ENCODE measurements at places on chromosomes 5 and 9. TPM values are rescaled to one million over a fixed set of nuclear protein-coding genes. Genes with fewer than 3 reads are reported as not detected.

- no peak for DNase-seq
Observed at GRCh38 chr5:147901599-147902039, 4.7 kb downstream of the C5orf46 start.

DNA sequence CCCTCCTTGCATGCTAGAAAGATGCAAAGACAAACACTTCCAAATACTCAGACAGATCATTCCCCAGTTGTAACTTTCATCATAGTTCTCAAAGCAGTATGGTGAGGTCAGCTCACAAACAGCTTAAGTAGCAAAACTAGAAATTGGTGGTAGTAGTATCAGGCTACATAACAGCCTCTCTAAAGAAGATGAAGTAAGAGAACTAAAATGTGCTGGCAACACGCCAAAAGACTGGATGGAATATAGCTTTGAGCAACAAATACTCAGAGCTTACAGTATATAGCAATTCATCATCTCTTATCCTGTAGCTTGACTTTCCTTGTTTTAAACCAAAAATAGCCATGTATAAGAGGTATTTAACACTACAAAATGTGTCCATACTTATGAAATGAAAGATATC lies 7.5 kb downstream of the PFDN1 start:
- DNase-seq: peak; percentile 74

DNA sequence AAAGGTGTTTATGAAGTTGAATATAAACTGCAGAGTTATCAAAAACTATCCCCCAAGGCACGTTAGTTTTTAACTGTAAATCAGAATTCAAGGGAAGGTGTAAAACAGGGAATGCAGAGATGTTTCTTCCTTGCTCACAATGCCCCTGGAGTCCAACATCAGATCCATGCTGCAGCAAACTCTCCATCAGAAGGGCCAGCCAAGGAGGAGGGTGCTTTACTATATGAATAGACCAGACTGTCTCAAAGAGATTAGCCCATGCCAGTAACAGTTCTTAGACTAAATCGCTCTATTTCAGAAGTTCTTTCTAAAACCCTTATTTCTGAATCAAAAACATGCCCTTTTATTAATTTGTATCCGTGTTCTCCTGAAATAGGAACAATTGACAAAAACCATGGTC lies 362.8 kb upstream of the RPS23 start:
- DNase-seq: no peak

- no peak for DNase-seq
Observed at GRCh38 chr5:107687404-107687803, 16.7 kb upstream of the EFNA5 start.

ACOT12 gene
- not detected for total RNA-seq

DNA sequence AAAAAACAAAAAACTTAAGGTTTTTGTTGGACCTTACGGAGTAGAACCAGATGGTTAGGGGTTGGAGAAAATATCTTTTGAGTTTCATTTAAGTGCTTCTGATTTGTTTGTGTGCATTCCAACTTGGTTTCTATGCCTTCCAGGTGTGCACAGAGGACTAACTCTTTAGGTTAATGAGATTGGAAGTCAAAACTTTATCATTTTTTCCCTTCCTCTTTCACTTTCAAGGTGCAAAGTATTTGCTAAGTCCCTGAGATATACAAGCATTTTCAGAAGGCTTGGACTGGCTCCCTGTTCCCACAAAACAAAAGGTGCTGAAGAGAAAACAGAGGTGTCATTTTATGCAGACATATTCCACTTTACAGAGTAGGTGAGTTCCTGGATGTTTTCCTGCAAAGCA lies 30.3 kb upstream of the CER1 start:
- no peak for DNase-seq

PDE6A gene
- not detected for total RNA-seq

- no peak for DNase-seq
Observed at GRCh38 chr9:128242124-128242523, 33.7 kb downstream of the GOLGA2 start.

FOXE1 gene
- not detected for total RNA-seq

DNA sequence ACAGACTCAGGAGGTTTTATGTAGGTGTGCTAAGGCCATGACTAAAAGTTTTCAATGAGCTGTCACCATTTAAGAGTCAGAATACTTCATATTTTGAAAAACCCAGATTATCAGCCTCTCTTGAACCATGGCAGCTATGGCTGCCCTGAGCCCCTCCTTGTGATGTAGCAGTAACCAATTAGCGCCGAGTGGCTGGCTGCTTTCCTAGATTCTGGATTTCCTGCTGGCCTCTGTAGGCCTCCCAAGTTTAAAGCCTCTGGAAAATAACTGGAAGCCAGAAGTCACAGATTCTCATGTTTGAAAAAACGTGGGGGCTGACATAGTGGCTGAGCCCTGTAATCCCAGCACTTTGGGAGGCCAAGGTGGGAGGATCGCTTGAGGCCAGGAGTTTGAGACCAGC lies 25.5 kb downstream of the DAB2IP start:
- DNase-seq: no peak

GRCh38 chr9:107807183-107807582 lies 317.6 kb upstream of the KLF4 start:
- DNase-seq: no peak

GRCh38 chr5:125835293-125836172 lies 587.7 kb upstream of the GRAMD2B start:
- peak; percentile 51 for DNase-seq

DNM1 gene
- total RNA-seq: 1.8 TPM

GRCh38 chr9:136482046-136482792 lies 621 bp downstream of the SEC16A start:
- no peak for DNase-seq

All from upper lobe of left lung (tissue), 6 donors.